CD4-positive, alpha-beta memory T cell (primary cell): ENCODE measurements at places on chromosomes 3 and 15. TPM values are rescaled to one million over a fixed set of nuclear protein-coding genes. Genes with fewer than 3 reads are reported as not detected.

CHRD gene
- not detected for polyA plus RNA-seq

DNA sequence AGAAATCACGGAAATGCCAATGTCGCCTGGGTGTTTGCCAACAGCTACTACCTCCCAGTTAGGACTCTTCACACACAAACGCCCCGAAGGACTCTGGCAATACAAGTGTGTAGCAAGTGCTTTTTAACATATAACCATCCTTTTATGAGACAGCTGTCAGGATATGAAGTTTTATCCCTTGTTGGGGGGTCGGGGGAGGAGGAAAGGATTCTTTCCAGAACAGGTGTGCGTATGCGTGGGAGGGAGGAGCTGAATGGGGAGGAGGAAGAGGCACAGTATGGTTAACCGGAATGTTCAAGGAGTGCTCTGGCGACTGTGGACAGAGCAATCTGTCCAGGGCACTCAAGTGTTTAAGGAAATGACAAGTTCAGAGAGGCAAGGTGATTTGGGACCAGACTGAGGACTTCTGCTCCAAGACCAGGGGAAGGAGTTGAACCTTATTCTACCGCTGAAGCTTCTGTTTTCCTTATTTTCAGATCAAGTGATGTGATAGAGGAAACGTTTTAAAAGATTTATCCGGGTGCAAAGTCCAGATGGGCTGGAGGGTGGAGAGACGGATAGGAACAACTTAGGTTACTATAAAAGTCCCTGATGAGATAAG lies 1.3 kb downstream of the TSPAN3 start:
- DNase-seq, result no peak

ACP3 gene
- not detected for polyA plus RNA-seq

GRCh38 chr15:57762302-57762701 lies 55.8 kb downstream of the POLR2M start:
- DNase-seq, result no peak

DNA sequence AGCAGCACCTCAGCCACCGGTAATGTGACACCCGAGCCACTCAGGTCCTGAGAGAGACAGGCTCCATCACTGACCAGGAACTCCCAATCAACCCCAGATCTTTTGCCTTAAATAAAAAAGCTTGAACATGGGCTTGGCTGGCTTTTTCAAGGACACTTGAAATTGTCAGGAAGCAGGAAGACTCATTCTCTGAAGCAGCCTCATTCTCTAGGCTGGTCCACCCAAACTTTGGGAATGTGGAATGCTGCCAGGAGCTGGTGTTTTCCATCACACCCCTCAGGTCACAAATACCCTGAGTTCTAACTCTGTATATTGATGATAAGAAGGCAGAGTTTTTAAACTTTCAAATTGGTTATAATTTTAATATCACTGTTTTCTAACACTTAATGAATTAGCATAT lies 17.0 kb downstream of the CXCR6 start:
- no peak for DNase-seq

SLC51A gene
- polyA plus RNA-seq, result 2.7 TPM
